ENCODE measurements at places on chromosomes 2 and 18.

DNA sequence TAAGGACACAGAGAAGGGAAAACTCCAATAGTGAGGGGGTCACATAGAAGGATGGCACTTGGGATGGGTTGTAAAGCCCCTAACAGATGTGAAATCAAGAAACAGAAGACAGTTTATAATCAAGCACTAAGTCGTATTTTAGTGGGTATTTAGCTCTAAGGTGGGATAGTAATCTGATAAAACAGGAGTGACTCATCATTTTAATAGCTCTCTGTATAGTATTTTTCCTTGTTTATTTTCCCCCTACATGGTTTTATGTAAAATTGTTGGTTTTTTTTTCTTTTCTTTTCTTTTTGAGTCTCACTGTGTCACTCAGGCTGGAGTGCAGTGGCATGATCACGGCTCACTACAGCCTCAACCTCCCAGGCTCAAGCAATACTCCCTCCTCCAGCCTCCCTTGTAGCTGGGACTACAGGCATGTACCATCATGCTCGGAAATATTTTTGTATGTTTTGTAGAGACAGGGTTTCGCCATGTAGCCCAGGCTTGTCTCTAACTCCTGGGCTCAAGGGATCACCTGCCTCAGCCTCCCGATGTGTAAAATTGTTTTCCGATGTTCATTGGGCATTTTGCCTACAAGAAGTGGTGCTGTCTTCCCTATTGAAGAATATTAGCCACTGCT is 142.6 kb upstream of the SERPINE2 start:
- DNase-seq = no peak

DNA sequence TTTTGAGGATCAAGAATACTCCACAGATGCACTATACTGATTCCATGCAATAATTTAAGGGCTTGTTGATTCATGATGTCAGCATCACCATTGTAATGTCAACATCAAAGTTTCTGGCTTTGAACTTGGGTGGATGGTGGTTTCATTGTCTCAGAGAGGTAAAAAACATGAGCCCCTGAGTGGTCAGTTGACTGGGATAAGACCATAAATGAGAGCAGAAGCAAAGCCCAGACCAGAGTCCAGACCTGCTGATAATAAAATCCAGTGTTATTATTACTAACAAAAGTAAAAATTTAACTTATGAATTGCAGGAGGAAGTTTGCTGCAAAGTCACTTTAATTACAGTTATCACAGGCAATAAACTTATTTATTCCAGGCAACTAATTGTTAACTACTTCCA is 358.2 kb downstream of the GALNT13 start:
- DNase-seq = no peak

DNA sequence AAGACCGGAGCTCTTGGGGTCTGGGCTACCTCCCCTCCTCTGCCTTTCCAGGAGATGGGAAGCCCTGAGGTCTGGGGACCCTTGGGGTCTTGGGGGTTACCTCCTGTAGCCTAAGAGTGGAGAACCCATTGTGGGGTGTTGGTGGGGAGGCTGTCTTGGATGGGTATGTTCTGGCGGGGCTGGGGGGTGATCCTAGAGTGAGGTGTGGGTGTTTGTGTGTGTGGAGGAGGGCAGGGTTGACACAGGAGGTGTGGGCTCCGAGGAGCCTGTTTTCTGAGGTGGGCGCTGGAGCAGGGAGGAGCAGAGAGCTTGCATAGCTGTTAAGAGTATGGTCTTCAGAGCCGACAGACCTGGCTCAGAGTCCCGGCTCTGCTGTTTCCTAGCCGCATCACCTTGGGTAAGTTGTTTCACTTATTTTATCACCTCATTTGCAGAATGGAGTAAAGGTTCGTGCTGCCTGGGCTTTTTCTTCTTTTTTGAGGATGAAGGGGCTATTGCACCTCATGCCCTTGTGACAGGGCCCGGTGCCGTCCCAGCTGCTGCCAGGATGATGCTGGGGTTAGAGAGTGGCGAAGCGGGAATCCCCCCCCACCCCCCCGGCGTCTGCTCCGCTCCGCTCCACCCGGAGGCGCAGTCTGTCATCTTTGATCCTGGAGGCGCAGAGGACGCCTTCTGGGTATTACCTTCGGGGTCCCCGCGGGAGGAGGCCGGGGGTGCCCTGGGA is 17.2 kb downstream of the TET3 start:
- DNase-seq = no peak

GRCh38 chr2:78979380-78980151 is 45.9 kb upstream of the REG3G start:
- DNase-seq = no peak

- no peak for DNase-seq
Measured at GRCh38 chr2:222819722-222820333, 41.0 kb upstream of the ACSL3 start.

Data from C1 segment of cervical spinal cord (tissue), 14 donors.